C1 segment of cervical spinal cord (tissue), 14 donors: ENCODE measurements at places on chromosomes 5 and 9.
A peak's percentile ranks its signal among the peaks of the same experiment; 100 is the strongest.

DNA sequence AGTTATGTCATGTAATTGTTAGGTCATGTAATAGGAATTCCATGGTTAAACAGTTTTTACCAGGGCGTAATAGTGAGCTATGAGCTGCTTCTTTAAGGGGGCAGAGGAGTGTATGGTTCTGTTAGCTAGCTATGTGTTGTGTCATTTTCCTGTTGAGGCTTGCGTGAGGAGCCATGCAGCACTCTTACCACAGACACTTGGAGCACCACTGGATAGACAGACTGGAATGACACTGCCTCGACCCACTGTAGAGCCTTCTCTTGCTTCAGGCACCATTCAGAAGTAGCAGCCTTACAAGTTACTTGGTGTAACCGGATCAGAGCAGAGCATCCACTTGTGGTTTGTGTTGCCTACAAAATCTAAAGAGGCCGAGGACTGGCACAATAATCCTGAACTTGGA is 28.3 kb upstream of the STOM start:
- DNase-seq, result no peak

DNA sequence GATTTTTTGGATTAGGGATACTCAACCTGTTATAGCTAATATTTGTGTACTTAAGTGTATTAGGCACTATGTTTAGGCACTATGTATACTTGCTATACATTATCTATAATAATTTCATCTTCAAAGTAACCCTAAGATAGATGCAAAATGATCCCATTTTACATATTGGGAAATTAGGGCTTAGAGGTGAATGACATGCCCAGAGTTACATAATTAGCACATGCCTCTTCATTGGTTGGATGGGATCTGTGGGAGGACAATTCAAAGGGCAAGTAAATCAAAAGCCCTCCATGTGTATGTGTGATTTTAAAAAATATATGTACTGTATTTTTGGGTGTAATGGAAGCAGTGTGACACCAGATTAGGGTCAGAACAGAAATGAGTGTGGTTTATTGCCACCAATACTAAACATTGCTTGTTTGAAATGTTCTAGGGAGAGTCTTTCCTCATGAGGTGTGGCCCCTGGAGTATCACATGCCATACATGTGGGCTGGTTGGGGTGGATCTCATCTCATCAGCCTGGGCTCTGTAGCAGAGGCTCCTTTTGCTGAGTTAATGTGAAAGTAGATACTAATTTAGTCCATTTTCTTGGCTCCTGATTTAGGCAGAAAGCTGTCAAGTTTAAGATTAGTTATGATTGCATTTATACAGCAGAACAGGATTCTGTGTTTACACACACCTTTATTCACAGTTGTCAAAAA is 5.5 kb downstream of the C9orf85 start:
- DNase-seq, result no peak

DNA sequence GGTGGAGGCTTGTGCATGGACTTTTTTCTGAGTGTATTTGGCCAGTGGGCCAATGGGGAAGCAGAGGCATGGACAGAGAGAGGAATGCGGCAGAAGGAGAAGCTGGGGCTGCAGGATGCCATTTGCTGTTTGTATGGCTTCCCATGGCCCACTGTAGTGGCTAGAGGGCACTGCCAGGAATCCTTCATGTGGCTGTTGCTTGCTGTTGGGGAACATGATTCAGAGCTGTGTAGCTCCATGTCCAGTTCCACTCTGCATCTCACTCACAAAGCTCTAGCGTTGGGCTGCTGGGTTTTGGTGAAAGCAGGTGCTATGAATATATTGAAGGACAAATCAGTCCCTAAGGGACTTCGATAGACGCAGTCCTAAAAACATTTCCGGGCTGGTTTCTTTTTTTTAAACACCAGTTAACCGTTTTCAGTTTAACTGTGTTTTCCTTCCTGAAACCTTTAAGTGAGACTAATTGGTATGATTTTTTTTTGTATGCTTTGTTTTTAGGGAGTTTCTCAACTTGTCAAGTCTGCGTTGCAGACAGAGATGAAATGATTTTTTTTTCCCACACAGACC is 51.3 kb downstream of the SLC22A5 start:
- DNase-seq, result no peak

- DNase-seq, result no peak
Observed at GRCh38 chr9:76107482-76107881, 217.0 kb downstream of the PCSK5 start.

GRCh38 chr9:110668570-110669167 is at the start of gene MUSK:
MUSK (plus strand) TSS chr9:110668791; CDS start chr9:110668905, 114 bp downstream.
- DNase-seq, result no peak

GRCh38 chr9:69173891-69174615 is at the start of gene TJP2:
TJP2 (plus strand) TSS chr9:69174277; CDS start chr9:69174373, 96 bp downstream.
- DNase-seq, result peak; percentile 64

DNA sequence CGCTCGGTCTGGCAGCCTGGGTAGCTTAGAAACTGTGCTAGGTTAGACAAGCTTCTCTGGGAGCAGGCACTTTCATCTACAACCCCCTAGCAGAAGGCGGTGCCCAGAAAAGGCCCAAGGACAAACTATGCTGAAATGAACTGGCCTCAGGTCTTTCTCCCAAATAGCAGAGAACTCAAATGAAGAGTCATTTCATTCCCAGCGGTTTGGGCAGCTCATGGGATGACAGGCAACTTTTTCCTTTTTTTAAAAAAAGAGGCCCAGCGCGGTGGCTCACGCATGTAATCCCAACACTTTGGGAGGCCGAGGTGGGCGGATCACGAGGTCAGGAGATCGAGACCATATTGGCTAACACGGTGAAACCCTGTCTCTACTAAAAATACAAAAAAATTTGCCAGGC is 2.5 kb downstream of the RAPGEF1 start:
- no peak for DNase-seq

GRCh38 chr9:128683340-128684064 is 5.5 kb upstream of the SET start:
- DNase-seq, result no peak

- DNase-seq, result no peak
Observed at GRCh38 chr9:97993000-97993399, 9.9 kb downstream of the ANP32B start.

- DNase-seq, result no peak
Observed at GRCh38 chr5:34930870-34931269, 1.5 kb downstream of the DNAJC21 start.

DNA sequence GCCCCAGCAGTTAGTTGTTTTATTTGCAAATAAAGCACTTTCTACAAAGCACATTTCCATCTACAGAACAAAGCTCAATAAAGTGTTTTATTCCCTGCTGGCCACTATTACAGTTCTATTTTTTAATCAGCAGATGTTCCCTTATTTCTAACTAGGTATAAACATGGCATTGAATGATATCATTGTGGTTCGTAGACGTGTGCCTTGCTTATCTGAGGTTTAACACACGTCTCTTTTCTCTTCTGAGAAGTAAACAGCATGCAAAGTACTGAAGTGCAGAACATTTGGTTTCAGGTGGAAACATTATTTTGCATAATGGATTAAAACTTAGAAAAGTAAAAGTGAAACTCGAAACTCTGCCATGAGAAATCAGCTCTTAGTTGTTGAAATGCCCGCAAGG is 1989.3 kb upstream of the WWC1 start:
- no peak for DNase-seq

DNA sequence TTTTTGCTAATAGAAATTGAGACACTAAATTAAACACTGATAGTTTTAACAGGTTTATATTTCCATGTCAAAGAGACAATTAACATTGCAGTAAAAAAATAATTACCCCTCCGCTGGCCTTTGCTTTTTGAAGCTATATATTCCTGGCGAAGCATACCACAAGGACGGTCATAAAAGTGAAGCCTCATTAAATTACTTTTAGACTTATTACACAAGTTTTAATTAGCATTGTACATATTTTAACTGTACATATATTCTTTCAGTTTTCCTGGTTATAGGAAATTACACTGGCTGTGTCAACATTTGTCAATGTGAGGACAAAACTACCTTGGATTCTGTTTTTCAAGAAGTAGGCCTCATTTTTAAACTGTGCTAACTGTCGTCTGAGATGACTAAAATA is 1.2 kb downstream of the CDKN2A start:
- no peak for DNase-seq

- no peak for DNase-seq
Observed at GRCh38 chr5:124908581-124909451, 162.4 kb upstream of the ZNF608 start.

- DNase-seq, result no peak
Observed at GRCh38 chr9:35923927-35924763, 14.9 kb downstream of the SPAAR start.

DNA sequence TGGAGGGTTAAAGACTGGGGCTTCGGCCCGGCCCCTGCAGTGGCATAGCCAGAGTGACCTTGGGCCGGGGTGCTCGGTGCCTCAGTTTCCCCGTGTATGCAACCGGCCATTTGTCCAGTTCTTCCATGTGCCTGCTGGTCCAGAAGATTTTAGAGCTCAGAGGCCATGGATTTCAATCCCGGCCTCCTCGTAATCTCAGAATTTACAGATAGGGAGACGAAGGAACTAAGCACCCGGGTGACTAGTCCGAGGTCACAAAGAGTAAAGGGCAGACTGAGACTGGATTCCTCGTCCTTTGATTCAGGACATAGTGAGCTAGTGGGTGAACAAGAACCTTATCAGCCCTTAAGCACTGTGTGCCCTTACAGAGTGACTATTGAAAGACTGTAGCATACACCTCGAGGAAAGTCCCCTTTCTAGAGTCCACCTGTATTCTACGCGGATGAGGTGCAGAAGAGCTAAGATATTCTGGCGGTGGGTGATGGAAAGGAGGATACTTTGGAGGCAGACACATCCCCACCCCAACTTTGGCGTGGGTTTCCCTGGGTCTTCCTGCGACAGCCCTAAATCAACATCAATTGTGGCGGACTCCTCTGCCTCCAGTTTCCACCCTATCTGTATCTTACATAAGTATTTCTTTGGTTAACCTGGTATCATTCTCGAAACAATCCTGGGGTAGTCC is 597 bp downstream of the SLC31A1 start:
- DNase-seq, result no peak

DNA sequence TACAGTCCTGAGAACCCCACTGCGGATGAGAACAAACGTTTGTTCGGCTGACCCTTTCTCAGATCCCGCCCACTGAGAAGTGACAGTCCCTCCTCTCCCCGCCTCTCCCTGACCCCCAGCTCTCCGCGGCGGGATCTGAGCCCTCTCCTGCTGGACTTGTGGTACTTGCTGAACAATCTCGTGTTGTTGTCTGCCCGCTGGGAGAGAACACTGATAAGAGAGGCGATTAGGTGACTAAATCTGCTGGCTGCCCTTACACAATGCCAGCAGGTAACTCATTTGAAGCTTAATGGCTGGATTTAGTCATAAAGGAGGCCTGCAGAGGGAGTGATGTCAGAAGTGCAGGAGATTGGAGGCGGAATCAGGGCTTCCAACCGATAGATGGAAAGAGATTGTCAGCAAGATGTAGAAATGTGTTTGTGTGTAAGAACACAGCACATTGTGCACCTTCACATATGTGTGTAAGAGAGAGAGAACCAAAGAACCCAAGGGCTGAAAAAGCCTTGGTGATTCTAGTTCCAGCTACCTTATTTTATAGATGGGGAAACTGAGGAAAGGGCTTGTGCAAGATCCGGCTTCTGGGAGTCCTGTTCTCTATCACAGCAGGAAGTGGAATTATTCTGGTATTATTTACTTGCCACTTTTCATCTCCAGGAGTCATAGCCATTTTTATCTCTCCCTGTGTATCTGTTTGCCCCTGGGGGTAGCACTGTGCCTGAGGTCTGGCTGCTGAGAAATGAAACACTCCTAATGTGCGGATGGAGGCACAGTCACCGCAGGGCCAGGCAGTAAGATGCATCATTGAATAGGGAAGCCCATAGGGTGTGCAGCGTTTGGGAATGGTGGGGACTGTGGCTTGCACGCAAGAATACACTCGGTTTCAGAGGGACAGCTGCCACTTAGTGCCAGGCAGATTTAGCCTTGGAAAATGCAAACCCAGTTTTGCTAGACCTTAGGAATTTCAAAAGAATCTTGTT is 203.7 kb upstream of the MSX2 start:
- DNase-seq, result no peak

DNA sequence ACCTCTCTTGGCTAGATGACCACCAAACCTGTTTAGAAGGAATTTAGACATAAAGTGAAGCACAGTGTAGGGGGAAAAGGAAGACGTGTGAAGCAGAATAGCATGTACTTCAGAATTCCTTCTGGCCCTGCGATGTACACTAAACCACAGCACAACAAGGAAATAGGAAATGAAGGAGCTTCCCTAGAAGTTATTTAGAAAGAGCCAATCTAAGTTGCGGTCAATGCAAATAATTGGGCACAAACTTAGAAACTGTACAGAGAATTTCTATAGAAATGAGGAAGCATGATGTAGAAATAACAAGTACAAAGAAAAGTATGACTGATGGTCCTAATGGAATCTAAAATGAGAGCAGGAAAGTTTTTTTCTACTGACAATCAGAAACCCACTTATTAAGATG is 41.5 kb downstream of the ANKRD55 start:
- DNase-seq, result no peak

GRCh38 chr5:80220245-80220897 is 35.5 kb downstream of the SERINC5 start:
- DNase-seq, result no peak

DNA sequence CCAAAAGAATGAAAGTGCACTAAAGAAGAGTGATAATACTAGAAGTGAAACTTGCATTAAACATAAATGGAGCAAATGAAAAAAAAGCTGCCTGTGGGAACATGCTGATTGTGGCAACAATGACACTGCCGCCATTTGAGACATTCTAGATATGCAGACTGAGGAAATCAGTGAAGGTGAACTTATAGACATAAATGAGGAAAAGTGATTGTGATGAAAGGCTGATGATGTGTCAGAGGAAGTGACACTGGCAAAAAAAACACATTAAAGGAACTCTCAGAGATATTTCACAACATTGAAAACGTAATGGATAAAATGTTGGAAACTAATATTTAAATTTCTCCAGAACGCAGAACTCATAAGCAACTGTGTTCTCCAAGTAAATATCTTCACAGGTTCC is 1.2 kb downstream of the ERCC8 start:
- DNase-seq, result no peak
